ENCODE measurements at places on chromosomes 1 and 21.

- peak; percentile 68 for DNase-seq
These were observed 36.4 kb downstream of the ZNF697 start for GRCh38 chr1:119611701-119612113.

GRCh38 chr21:37916310-37917051 is at the start of gene KCNJ6:
Gene KCNJ6 (minus strand): TSS chr21:37916457. CDS start chr21:37840682, 75,775 bp downstream.
- DNase-seq, result peak; percentile 34

DNA sequence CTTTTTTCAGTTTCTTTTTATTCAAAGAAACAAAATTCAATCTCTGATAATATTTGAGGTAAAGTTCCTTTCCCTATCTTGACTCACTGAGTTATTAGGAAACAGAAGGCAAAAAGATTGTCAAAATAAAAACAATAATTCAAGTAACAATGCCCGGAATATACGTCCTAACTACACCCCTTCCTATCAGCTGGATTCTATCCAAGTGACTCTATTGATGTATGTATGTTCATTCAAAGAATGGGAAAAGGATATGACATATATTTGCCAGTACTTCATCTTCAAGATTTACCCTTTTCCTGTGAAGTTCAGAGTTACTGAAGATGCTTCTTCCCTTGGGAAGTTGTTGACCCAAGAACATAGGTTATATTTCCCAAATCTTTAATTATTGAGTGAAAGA is 13.7 kb downstream of the SPRTN start:
- no peak for DNase-seq

- DNase-seq, result no peak
These were observed 9.6 kb downstream of the CAMK2N1 start for GRCh38 chr1:20476265-20477038.

DNA sequence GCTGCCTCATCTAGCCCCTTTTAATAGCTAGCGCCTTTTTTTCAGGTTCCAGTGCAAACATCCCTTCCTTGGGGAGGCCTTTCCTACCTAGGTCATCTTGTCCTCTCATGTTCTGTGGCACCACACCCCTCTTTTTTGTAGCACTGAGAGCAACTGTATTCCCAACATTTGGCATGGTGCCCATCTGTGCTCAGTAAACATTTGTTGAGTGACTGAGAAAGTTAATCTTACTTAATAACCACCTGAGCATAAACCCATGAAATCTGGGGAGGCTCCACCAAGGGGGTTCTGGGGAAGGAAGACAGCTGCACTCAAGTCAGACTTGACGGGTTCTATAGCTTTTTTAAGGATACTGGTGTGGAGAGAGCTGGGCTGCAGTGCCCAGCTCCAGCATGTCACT is 90.0 kb downstream of the NOS1AP start:
- peak; percentile 49 for DNase-seq

GRCh38 chr1:39701049-39701439 is 9.8 kb upstream of the HPCAL4 start:
- DNase-seq, result no peak

DNA sequence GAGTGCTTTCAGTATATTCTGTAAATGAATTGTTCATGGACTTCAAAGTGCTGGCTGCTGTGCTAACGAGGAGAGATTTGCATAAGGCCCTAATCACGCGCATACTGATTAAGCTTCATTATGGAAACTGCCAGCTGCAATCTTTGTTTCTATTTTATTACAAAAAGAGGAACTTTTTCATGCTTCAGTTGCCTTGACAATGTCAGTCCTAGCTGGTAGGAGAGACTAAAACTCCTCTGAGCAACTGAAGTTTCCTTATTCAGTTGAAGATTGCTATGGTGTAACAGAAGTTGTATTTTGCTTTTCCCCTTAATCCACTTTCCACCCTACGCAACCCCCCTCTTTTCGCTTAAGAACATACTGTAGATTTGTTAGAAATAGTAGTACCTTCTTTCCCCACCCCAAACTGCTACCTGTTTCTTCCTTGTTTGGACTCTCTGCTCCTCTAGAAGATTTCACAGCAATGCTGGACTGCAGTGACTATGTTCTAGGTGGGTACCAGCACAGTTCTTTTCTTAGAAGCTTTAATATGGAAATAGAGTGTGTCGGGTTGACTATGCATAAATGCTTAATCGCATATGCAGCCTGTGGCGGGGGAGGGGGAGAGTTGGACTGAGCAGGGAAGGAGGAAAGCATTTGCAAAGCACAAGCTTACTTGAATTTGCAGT is 108.3 kb downstream of the POU2F1 start:
- no peak for DNase-seq

- no peak for DNase-seq
These were observed 8.0 kb upstream of the EIF2B3 start for GRCh38 chr1:44994309-44994898.

DNA sequence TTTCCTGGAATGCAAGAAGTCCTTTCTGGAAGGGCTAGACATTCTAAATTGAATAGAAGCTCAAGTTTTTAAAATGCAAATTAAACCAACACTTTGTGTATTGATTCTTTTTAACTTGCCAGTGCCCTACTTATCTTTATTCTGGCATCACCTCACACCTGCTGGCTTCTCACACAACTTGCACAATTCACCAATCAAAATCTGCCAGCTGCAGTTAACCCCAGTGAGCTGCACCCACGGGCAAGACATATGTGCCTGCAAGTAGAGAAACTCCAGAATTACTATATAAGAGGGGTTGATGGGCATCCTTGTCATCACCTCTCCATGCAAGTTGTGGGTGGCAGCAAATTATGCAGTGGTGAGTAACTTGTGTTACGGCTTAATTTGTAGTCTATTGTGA is 11.7 kb upstream of the PLPPR4 start:
- DNase-seq, result no peak

DNA sequence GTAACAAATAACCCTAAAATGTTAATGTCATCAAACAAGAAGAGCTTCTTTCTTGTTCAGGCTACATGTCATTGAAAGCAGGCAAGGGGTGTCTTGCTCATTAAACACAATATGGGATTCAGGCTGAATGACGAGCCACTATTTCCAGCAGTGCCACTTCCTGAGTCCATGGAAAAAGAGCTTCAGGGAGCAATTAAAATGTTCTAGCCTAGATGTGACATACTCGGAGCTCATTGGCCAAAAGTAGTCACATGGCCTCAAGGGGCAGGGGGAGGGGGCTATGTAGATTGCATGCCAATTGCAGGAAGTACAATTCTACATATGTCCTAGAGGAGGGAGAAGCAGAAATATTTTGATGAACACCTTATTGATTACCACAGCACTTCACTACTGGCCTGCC is 685.3 kb upstream of the ADGRL2 start:
- peak; percentile 5 for DNase-seq

DNA sequence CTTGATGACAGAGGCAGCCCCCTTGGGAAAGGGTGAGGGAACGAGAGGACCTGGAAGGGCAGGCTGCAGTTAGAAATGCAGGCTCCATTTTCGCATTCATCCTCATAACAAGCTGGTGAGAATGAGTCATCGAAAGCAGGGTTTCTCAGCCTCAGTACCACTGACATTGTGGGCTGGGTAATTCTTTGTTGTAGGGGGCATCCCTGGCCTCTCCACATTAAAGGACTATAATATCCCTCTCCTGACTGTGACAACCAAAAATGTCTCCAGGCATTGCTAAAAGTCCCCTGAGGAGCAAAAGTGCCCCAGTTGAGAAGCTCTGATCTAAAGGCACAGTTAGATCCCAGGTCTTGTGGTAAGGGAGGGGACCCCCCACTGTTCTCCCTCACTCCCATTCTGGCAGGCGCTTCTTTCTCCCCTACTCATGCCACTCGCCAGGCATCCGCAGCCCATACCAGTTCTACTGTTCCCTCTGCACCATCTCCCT is 20.4 kb downstream of the KCNN3 start:
- DNase-seq, result no peak

- DNase-seq, result no peak
These were observed 70.1 kb upstream of the GORAB start for GRCh38 chr1:170461762-170462384.

GRCh38 chr1:65067491-65068201 is 80.4 kb upstream of the AK4 start:
- DNase-seq, result peak; percentile 75

- DNase-seq, result no peak
These were observed 44.3 kb downstream of the TARBP1 start for GRCh38 chr1:234434706-234435105.

DNA sequence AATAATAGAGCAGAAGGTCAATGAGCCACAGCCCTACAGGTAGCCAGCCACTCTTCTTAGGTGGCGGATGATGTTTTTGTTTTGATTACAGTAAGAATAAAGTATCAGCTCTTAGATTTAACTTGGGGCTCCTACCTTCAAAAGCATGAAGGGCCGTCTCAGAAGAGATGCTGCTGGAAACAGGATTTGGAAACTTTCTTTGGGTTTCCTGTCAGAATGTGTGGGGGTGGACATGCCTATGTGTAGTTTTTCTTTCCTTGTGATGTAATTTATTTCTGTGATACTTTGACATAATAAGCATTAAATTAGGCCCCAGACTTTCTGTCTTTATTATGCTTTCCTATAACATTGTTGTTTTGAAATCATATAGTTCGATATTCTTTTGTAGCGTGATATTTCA is 1.5 kb downstream of the RAP1A start:
- DNase-seq, result no peak

DNA sequence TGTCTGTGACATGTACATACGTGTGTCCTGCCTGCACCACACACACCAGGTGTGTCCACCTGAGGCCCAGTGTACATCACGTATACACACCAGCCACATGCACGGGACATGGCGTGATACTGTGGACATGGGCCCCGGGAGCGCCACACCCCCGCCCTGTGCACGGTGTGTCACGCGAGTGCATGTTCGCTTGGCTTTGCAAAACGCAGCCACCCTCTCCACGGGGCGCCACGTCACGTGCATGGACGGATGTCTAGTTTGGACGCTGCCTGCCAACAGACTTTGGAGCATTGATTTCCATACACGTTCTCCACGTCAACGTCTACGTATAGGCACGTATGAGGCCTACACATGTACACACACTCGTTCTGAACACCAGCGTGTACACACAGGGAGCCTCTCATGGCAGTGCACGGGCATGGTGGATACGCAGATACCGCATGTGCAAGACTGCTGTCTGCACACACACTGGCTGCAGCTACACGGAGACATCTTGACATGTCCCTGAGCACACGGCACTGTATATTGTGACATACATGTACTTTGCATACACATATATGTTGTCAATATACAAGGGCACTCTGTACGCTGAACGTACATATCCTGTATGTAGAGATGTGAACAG is 2.7 kb downstream of the TMEM240 start:
- no peak for DNase-seq

DNA sequence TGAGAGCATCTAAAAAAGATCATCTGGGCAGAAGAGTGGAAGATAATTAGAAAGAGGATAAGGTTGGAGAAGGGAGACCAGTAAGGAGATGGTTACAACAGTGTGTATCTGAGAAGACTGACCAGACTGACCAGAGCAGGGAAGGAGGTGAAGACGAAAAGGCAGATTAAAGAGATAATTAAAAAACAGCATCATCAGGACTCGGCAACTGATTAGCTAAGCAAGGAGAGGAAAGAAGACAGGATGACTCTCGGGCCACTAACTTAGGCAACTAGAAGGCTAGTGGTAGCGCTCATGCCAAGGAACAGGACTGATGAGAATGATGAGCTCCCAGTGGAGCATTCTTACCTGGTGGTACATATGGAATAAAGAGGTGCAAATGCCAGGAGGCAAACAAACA is 3.9 kb downstream of the RBM34 start:
- no peak for DNase-seq
